AG04449 (cell line): ENCODE measurements at places on chromosomes 6 and 20.

- no peak for DNase-seq
Measured at GRCh38 chr6:137767911-137768690, 99.0 kb upstream of the TNFAIP3 start.

DNA sequence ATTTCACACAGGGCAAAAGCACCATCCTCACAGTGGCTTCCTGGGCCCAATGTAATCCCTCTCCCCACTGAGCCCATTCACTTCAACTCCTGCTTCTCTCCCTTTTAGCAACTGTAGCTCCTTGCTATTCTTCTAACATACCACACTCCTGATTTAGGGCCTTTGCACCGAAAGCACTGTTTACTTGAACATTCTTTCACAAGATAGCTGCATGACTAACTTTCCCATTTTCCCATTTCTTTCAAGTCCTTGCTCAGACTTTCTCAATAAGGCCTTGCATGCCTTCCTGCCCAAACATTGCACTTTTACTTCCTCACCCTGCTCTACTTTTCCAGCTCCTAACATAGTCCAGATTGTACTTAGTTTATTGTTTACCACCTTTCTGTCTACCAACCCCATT, 73.0 kb downstream of the SHPRH start:
- peak; percentile 89 for DNase-seq

DNA sequence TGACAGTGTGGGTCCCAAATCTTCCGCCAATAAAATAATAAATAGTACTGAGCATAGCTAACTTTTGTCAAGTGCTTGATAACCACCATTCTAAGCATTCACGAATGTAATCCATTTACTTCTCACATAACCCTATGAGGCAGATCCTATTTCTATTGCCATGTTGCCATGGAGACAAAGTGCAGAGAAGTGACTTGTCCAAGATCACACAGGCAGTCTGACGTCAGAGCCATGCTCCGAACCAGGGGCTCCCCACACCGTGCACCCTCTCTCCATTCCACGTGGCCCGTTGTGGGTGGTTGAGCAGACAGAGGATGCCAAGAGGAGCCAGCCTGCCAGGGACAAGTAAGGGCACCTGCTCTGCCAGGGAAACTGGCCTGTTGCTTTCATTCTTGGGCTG, 38.9 kb downstream of the CDH22 start:
- DNase-seq, result no peak

DNA sequence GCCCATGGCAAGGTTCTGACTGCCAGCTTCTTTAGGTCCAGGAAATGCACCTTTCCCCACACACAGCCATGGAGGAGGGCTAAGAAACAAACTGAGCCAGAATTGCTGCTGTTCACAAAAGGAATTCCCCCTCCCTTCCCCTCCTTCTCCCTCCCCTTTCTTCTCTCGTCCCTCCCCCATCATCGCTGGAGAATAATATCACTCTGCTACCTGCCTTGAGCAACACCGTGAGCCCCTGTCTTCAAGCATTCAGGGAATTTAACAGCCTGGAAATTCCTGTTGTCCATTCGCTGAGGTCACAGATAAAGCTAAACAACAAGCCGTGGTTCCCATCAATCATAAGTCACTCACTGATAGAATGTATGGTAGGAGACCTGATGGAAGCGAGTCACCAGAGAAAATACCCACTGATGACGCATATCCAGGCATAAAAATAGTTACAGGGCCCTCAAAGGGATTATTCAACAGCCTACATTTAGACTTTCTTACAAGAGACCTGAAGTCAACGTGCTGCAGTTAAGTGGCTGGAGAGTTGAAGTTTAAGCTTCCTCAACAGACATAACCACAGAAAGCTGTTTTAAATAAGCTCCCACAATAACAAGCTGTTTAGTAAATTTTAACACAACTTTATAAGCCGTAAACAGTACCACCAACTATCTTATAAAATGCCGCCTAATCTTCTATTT, 59.7 kb downstream of the HIVEP2 start:
- peak; percentile 95 for DNase-seq

DNA sequence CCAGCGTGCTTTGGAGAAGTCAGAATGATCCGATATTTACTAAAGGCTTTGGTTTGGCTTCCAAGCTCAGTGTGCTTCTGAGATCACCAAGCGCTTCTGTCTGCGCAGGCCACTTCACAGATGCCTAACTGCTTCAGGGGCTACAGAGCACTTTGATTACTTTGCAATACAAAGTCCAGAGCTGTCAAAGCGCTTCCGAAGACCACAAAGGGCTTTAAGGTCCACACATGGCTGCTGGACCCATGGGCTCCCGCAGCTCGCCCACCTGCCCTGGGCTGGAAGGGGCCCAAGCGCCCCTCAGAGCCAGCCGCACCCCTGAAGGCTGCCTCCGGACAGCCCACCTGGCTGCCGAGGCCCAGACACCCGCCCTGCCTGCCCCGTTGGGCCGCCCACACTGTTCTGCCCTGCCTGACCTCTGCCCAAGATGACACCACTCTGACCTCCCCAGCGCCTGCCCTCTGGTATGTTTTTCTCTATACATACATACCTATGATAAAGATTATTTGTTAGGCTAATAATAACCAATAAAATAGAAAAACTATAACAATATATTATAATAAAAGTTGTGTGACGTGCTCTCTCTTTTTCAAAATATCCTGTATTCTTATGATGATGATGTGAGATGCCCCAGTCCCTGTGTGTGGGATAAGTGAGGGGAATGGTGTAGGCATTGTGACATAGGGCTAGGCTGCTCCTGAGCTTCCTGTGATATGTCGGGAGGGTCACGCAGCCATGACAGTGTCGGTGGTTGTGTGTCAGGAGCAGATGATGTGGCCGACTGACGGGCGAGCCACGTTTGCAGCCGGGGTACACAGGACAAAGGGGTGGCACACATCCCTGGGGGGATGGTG, 22.6 kb downstream of the DYNLT1 start:
- no peak for DNase-seq

DNA sequence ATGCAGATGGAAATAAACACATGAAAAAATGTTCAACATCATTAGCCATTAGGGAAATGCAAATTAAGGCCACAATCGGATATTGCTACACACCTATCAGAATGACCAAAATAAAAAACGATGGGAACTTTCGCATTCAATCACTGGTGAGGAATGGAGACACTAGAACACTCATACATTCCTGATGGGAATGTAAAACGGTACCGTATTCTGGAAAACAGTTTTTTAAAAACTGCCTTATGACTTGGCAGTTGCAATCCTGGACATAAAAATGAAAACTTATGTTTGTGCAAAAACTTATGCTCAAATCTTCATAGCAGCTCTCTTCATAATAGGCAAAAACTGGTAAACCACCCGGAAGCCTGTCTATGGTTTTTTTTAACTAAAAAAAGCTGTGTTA, 146.0 kb downstream of the CEBPB start:
- no peak for DNase-seq

- no peak for DNase-seq
Measured at GRCh38 chr6:140372064-140372463, 997.6 kb upstream of the CITED2 start.

- DNase-seq, result peak; percentile 23
Measured at GRCh38 chr6:133341607-133342158, 100.5 kb downstream of the EYA4 start.
